ENCODE measurements at places on chromosomes 1 and 21.

- DNase-seq = peak; percentile 46
These were observed 625.2 kb downstream of the LMO4 start for GRCh38 chr1:87953732-87954344.

- no peak for DNase-seq
These were observed 983.4 kb upstream of the PRMT6 start for GRCh38 chr1:106072909-106073600.

- DNase-seq = no peak
These were observed 500.9 kb upstream of the PTBP2 start for GRCh38 chr1:96220651-96221050.

- no peak for DNase-seq
These were observed at the start of gene ANKRD45 for GRCh38 chr1:173669491-173669941. Gene ANKRD45 (minus strand): TSS chr1:173669851. CDS start chr1:173659418, 10,433 bp downstream.

- DNase-seq = no peak
These were observed 382.8 kb downstream of the RRAGC start for GRCh38 chr1:38476850-38477178.

DNA sequence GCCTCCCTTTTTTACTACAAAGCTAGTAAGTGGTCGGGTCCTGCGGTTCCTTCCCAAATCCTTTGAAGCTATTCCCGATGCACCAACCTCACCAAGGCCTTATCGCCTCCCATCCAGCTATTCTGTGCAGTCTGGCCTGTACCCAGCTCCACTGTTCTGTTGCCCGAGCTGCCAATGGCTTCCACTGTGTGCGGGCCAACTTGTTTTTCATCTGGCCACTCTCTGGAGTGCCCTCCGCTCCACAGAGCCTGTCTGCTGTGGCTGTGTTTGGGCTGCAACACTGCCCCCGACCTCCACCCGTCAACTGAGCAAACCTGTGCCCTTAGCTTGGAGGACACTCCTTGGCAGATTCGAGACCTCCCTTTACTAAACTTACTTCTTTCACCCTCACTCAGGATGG is 125.0 kb downstream of the KIAA0319L start:
- no peak for DNase-seq

GRCh38 chr1:151401125-151401788 is 1.9 kb downstream of the PSMB4 start:
- no peak for DNase-seq

GRCh38 chr1:25649505-25650288 is 33.1 kb downstream of the MAN1C1 start:
- DNase-seq = no peak

GRCh38 chr1:56566061-56566744 is 13.2 kb downstream of the PLPP3 start:
- no peak for DNase-seq

DNA sequence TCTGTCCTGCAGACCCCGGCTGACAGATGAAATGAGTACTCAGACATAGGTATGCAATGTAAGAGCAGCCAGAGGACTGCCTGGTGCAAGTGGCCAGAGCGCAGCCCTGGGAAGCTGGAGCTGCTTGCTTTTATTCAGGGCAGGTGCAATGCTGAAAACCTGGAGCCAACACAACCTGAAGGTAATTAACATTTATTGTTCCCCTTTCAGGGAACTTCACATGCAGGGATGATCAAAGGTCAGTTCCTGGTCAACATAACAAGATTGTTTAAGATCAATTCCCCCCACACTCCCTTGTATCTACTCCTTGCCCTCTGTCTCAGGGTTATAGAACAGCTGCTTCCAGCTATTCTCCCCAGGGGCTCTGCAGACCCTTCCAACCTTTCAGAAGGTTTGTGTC is 48.7 kb upstream of the PRELP start:
- no peak for DNase-seq

DNA sequence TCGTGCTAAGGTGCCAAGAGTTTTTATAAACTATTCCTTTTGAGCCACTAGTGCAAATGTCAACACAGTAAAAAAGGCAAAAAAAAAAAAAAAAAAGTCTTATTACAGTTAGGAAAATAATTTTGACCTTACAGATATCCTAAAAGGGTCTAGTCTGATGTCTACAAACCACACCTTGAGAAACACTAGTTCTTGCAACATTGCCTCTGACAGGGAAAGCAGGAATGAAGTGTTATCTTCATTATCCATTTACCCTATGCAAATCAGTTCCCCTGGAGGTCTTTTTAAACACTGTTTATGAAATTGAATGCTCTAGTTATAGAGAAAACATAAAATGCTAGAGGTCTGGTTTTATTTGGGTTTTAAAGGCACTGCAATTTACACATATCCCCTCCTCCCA is 115.2 kb upstream of the DMRTA2 start:
- DNase-seq = no peak

DNA sequence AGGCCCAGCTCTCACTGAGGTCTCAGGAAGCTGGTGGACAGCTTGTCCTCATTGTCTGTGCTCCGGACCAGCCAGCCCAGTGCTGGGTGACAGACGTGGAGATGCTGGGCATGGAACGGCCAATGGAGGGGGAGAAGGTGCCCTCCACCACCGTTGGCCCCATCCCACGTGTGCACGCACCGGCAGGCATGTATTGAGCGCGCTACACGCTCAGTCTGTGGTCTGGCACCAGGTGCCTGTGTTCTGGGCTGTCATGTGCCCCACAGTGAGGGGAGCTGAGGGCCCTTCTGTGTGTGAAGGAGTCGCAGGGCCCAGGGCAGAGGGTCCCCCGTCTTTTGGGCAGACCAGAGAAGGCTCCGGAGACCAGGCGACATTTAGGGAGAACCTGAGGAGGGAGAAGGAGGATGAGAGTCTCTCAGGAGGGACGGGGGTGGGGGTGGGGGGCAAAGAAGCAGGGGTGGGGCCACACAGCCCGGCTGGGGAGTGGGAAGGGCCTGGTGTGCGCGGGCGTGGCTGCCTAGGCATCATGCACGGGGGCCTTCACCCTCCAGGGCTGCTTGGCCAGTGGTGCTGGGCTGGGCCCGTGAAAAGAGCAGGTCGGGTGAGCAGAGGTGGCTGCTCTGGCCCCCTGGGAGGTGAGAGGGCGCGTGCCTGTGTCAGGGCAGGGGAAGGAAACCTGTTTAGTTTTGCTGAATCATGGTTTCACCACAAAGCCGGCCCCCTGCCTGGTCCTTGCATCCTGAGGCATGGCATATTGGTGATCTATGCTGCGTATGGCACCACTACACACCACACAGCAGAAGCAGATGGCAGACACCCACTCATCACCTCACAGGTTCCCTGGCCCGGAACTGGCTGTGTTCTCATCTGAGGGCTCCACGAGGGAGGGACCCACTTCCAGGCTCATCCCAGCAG is 86.7 kb upstream of the TTC34 start:
- DNase-seq = no peak

GRCh38 chr1:50108497-50109059 is at the start of gene ELAVL4:
Gene ELAVL4 (plus strand): TSS chr1:50108920. CDS start chr1:50109190, 270 bp downstream.
- DNase-seq = no peak

- DNase-seq = no peak
These were observed 11.3 kb upstream of the OR2T8 start for GRCh38 chr1:247908766-247909165.

DNA sequence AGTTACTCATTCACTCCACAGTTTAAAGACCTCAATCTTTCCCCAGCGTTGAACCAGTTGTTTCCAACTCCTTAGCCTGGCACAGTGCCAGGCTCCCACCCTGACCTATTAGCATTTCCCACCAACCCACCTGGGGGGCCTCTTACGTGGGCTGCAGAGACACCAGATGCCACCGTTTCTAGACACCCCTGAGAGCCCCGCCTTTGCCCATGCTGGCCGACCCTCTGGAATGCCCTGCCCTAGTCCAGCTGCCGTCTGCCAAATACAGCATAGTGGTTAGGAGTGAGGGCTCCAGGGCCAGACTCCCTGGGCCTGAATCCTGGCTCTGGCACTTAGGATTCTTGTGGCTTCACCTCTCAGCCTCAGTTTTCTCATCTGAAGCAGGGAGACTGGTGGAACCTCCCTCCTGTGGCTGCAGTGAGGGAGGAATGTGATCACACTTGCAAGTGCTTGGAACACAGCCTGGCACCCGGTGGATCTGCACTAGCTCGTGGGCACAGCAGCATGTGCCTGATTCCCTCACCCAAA is 65.2 kb downstream of the TMCO4 start:
- DNase-seq = peak; percentile 64

GRCh38 chr1:153626904-153627714 is at the start of gene S100A13:
Gene S100A13 (minus strand): TSS chr1:153627505. CDS start chr1:153626472, 1,033 bp downstream.
- DNase-seq = peak; percentile 96

DNA sequence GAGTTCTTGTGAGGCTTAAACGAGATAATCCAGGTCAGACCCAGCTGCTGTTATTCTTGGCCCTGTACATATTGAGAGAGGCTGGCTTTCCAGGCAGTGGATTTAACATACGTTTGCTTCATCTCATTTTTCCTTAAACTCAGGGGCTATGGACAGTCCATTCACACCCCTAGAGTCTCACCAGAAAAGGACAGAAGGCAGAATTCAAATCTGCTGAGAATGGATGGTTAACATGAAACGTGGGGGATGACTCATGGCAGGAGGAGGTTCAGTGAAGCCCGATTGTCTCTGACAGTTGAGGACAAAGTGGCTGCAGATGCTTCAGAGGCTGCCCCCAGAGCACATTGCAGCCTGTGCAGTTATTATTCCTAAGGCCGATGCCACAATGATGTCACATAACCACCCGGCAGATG is 39.5 kb downstream of the TGFB2 start:
- peak; percentile 98 for DNase-seq

- DNase-seq = no peak
These were observed 629 bp downstream of the PGD start for GRCh38 chr1:10399444-10399941.

DNA sequence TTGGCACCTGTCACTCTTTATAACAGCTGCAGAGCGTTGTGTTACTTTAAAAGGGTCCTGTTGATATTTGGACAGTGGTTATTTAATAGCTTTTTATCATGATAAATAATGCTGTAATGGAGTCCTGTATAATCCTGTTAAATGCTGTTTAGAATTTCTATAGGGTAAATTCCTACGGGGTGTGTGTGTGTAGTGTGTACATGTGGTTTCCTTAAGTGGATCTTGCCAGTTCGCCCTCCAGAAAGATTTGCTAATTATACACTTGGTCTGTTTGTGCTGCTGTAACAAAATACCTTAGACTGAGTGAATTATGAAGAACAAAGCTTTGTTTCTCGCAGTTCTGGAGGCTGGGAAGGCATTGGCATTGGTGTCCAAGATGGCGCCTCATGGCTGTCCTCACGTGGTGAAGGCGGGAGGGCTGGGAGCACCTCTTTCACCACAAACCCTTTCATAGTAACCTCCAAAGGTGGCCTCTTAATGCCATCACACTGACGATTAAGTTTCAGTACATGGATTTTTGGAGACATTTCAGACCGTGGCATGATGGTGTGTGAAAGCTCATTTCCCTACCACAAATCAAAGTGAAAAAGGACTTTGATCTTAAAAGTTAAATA is 11.2 kb downstream of the PRMT2 start:
- DNase-seq = peak; percentile 41

GRCh38 chr1:167899253-167899681 is 14.7 kb downstream of the ADCY10 start:
- no peak for DNase-seq

- DNase-seq = peak; percentile 72
These were observed 16.4 kb downstream of the TP73 start for GRCh38 chr1:3668585-3669300.

DNA sequence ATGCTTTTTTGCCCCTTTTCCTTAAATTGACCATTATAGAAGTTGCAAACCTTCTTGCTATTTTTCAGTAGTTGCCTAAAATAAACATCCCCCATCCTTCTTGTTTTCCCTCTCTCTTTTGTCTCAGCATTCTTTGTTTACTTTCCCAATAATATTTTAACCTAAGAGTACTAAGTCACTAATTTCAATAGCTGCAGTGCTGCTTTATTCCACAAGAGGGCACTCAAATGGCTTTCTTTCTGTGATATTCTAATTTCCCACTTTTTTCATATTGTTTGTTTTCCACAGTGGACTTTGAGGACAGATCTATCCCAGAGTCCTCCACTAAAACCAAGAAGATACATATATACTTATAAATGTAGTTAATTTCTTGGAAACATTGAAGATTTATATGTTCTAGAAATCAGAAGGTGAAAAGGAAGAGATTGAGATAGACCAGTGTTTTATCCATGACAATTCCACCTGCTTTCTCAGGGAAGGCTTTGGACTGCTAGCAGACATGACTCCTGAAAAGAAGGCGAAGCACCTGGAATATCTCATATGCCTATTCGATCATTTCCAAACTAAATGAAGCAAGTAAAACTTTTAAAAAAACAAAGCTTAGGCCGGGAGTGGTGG is 104.8 kb upstream of the GRIK1 start:
- peak; percentile 48 for DNase-seq

DNA sequence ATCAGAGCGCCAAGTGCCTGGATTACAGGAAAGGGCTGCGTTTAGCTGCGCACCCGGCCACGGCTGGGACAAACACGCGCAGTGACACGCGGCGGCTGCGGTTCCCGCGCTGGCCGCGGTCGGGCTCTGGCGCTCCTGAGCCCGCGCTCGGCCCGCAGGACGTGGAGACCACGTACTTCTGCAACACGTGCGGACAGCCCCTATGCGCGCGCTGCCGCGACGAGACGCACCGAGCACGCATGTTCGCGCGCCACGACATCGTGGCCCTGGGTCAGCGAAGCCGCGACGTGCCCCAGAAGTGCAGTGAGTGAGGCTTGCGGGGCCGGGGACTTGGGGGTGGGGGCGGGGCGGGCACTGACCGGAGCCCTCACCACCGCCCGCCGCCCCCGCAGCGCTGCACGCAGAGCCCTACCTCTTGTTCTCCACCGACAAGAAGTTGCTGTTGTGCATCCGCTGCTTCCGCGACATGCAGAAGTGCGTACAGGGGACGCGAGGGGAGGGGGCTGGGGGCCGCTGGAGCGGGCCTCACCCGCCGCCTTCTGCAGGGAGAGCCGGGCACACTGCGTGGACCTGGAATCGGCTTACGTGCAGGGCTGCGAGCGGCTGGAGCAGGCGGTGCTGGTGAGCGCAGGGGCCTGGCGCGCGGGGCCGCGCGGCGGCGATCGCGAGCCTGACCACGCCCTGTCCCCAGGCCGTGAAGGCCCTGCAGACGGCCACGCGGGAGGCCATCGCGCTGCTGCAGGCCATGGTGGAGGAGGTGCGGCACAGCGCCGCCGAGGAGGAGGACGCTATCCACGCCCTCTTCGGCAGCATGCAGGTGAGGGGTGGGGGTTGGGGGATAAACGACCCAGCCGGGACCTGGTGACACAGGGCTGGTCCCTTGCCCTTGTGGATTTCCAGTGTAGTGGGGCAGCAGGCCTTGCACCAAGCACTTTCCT is 3.1 kb downstream of the RNF207 start:
- DNase-seq = no peak

DNA sequence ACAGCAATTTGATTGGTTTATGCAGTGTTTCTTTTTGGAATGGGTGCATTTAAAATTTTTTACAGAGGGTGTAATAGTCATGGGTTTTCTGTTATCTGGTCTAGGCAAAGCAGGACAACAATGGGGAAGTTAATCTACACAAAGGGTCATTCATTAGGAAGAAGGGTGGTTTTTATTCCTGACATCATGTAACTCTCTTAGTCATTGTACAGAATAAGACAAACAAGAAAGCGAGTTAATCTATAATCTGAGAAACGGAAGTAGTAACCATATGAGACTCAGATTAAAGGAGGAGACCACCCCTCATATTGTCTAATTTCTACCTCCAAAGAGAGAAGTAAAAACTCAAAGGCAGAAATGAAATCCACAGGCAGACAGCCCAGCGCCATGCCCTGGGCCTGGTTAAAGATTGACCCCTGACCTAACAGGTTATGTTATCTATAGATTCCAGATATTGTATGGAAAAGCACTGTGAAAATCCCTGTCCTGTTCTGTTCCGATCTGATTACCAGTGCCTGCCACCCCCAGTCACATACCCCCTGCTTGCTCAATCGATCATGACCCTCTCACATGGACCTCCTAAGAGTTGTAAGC is 10.5 kb upstream of the IFI6 start:
- no peak for DNase-seq
